AG08395 (cell line): ENCODE measurements at places on chromosomes 5 and 9.
A peak's percentile ranks its signal among the peaks of the same experiment; 100 is the strongest.

- DNase-seq, result no peak
Observed at GRCh38 chr5:124718380-124718789, 28.1 kb downstream of the ZNF608 start.

DNA sequence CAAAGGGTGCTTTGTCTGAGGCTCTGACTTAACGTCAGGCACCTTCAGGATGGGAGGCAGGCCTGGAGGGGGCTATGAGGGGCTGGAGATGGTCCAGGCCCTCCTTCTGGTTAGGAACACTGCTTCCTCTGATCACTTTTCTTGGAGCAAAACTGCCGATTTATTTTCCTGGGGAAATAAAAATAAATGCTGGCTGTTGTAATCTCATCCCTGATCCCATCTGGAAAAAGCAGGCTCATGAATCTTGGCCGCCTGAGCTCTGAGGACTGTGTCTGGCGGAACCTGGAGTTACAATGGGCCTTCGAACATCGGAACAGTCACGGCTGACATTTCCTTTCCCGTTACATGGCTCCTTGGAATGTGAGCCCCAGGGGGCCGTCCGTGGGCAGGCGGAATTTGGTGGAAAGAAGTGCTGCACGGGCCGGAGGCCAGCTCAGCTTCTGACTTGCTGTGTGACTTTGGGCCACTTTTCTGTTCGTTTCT is 157.8 kb downstream of the RGS3 start:
- DNase-seq, result peak; percentile 92

GRCh38 chr5:128974567-128974966 is 9.3 kb downstream of the SLC27A6 start:
- no peak for DNase-seq

DNA sequence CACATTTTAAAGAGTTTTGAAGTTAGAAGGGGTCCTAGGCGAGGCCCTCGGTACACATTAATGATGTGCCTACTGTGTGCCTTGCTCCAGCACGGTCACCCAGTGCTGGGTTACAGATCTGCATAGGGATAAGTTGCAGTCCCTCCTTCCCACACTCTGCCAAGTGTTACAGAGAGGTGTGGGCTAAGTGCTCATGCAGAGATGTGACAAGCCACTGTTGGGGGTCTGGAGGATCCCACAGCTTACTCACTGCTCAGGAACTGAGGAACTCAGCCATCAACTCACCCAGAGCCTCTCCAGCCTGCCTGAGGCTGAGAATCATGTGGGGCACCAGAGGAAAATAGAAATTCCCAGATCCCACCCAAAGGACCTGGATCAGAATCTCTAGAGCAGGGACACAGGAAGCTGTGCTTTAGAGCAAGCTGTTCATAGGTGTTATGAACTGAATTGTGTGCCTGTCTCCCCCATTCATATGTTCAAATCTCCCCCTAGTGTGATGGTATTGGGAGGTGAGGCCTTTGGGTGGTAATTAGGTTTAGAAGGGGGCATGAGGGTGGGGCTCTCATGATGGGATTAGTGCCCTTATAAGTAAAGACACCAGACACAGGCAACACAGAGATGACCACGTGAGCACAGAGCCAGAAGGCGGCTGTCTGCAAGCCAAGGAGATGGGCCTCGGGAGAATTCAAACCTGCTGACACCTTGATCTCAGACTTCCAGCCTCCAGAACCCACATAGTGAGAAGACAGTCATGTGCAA is 164.1 kb downstream of the HSD17B3 start:
- peak; percentile 21 for DNase-seq

GRCh38 chr5:170483701-170484458 is 19.9 kb upstream of the KCNIP1 start:
- no peak for DNase-seq

DNA sequence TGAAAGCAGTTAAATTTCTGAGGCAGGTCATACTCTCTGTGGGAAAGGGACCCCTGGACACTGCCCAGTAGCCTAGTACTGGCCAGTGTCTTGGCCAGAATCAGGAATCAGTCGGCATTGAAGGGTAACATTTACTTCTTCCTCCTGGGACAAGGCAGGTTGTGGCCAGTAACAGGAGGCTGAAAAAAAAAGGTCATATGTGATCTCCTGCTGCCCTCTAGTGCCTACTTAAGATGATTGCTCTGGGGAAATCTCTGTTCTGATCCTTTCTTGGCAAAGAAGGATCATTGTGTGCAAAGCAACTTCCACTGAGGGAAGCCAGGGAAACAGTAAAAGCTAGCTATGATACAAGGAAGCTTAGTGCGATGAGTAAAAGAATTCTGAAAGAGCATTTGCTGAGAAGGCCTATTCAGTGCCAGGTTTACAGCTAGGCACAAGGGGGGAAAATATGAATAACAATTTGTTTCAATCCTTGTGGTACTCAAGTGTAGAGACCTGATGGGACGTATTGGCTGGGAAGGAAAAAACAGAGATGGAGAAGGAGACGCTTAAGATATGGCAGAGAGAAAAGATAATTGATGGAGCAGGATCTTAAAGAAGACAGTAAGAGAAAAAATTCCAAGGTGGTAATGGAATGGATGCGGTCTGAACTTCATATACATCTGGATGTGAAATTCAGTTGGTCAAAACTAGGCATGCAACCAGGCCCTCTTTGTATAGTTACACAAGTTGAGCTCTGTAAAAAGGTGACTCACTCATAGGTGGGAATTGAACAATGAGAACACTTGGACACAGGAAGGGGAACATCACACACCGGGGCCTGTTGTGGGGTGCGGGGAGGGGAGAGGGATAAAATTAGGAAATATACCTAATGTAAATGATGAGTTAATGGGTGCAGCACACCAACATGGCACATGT is 25.8 kb upstream of the TRIM32 start:
- DNase-seq, result peak; percentile 88

GRCh38 chr5:154568589-154568988 is 90.6 kb upstream of the HAND1 start:
- no peak for DNase-seq

GRCh38 chr5:160660132-160660531 is 191.9 kb downstream of the ATP10B start:
- DNase-seq, result no peak

- no peak for DNase-seq
Observed at GRCh38 chr9:137789295-137789895, 88.2 kb upstream of the CACNA1B start.

GRCh38 chr9:132525308-132526023 is 56.9 kb upstream of the BARHL1 start:
- DNase-seq, result no peak

DNA sequence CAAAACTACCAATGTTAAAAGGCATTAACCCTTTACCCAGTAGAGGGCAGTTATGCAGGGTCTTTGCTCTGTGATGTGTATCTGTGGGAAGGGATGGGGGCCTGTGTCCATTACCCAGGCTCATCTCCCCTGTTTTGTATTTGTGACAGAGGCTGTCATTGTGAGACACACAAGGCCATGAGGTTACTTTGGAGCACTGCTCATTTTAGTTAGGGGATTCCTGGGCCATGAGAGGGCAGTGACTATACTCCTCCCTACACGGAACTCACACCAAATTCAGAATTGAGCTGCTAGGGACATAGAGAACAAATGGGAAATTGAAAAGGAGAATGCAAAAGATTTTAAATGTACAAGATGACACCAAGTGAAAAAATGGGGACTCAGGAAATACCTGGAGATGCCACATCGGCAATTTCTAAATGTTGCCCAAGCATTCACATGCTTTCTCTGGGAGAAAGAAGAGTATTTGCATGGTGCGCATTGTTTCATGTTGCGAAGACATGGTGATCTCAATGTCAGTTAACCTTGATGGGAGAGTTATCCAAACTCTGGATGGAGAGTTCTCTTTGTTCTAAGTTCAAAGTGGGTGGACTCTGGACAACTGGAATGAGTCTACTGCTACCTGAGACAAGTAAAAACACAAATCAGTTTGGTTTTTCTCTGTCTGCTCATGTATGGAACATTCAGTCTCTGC is 32.5 kb downstream of the C9orf152 start:
- no peak for DNase-seq

GRCh38 chr5:527646-528628 is 3.7 kb upstream of the SLC9A3 start:
- DNase-seq, result no peak

- no peak for DNase-seq
Observed at GRCh38 chr9:113616116-113616515, 152.6 kb downstream of the RGS3 start.

GRCh38 chr5:44388321-44389089 is 715 bp downstream of the FGF10 start:
- peak; percentile 26 for DNase-seq

DNA sequence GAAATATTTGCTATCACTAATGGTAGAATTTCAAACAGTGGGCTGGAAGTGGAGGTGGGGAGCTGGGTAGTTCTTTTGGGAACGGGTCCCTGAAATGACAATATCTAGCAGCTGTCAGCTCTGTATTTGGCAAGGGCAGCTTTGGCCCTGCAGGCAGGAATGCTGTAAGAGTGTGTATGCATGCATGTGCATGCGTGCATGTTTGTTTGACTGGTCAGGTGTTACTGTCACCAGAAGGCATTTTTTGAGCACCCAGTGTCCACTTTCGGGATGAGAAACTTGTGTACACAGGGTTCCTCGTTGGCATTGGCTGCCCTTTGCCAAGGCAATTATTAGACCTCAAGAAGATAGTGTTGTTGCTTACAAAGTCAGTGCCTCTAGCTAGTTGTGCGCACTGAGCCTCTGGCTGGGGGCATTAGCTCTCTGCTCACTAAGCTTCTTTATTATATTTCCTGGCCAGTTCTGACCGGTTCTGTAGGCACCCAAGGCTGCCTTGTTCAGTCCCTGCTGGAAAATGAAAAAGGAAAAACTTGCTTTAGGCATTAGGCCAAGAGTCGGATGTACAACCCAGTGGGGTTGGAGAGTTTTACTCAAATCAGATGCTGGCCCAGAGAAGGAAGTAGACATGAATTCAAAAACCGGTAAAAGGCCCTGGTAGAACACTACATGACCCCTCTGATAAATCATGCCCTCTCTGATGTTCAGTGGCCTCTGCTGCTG is 2.0 kb downstream of the CYFIP2 start:
- DNase-seq, result no peak

DNA sequence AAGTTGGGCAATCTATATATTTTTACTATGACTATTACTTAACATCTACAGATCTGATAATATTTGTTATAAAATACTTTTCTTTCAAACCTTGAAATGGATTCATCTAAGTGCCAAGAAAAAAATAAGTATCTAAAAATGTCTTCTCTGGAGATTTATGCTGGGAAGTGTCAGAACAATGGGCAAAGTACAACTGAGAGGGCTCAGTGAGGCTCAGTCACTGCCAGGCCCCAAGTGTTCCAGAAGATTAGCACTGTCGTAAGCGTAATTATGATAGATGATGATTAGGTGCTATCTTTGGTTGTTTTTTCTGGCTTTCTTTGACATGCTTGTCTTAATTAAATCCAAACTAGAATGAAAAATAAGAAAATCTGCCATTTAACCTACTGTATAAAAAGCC is 72.2 kb upstream of the ADAMTS19 start:
- DNase-seq, result no peak

- peak; percentile 2 for DNase-seq
Observed at GRCh38 chr9:92292338-92293074, 991 bp downstream of the IARS1 start.

DNA sequence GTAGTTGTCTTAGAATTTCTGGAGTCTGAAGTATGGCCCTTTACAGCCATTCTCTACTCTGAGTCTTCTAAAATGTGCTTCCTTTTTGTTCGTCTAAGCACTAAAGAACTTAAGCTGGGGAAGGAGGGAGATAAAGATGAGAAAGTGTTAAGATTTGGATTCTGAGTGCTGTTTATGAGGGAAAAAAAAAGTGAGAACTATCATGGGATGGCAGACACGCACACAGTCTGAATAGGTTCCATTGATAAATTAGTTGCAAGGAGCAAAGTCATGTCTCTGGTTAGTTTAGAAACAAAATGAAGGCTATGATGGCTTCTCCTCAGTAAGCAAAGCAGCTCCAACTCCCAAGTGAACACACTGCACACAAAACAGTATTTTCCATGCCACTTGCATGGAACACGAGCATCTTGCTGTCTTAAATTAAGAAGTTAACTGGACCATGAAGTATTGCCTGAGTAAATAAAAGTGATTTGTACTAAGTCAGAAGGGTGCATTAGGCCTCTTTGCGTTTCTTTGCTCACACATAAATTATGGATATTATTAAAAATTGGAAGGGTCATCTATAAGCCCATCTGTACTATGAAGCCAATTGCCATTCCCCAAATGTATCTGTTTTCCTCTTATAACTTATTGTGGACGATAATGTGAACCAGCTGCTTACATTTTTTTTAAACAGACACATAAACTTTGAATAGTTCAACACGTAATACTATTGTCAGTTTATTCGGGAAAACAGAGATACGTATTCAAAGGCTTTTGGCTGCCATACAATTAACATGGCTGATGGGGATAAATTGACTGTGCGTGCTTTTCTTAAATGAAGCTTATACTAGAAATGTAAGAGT is 199.3 kb downstream of the SGCD start:
- DNase-seq, result no peak

- DNase-seq, result no peak
Observed at GRCh38 chr5:161007879-161008278, 155.9 kb upstream of the ATP10B start.

DNA sequence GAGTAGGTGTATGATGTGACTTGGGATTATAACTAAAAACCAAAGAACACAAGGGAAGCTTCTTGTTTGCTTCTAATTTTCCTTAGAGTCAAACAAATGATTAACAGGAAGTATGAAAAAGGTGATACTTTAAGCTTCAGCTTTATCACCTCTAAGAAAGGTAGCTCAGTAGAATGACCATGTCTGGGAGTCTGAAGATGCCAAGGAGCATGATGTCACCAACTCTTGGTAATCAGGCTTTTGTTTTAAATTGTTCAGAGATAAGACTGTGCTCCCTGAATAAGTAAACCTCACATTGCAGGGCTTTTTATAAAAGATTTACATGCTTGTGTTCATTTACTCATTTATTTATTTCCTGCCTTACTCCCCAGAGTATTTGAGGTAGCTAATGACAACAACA is 169.9 kb downstream of the FER start:
- no peak for DNase-seq

DNA sequence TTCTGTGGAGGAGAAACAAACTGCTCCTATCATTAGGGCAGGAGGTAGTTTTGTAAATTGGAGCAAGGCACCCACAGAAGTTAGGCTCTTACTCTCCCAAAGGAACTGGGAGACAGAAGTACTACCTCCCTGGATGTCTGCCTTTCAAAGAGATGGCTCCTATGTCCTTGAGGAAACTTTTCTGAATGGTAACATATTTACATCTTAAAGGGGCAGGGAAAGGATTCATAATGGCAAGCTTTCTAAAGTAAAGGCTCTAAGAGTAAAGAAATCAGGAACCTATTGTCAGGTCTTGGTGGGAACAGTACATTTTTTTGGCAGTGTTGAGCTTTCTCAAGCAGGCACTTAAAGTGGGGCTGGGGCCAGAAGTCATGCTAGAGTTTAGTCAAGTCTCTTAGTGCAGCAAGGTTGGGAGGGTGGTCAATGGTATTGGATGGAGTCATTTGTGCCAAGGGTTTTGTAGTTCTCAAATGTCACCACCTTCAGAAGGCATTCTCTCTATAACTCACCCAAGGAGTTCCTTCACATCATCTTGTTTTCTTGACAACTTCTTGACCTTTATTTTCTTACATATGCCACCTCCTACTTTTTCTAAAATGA is 26.3 kb upstream of the NDFIP1 start:
- no peak for DNase-seq

- DNase-seq, result no peak
Observed at GRCh38 chr5:96115147-96115807, 153.6 kb upstream of the ELL2 start.

- no peak for DNase-seq
Observed at GRCh38 chr9:34663303-34663605, 797 bp upstream of the CCL27 start.
